ENCODE measurements at places on chromosomes 1 and 21. TPM values are rescaled to one million over a fixed set of nuclear protein-coding genes. Genes with fewer than 3 reads are reported as not detected.

Gene FAM72A
- 7.4 TPM for total RNA-seq

Gene PEA15
- total RNA-seq: 135 TPM

Gene CHI3L2
- 4.9 TPM for total RNA-seq

Gene MRPL37
- 71.5 TPM for total RNA-seq

Gene THEM5
- not detected for total RNA-seq

Gene LRRC71
- total RNA-seq: not detected
